ENCODE measurements at places on chromosomes 7 and 10. TPM values are rescaled to one million over a fixed set of nuclear protein-coding genes. Genes with fewer than 3 reads are reported as not detected.

Gene ZNF479
- total RNA-seq: not detected

Gene ZNF3
- total RNA-seq: 28.2 TPM

Gene RPS24
- total RNA-seq: 3,510 TPM

Gene CDC14C
- total RNA-seq: not detected

Gene CPN1
- 8.6 TPM for total RNA-seq

Gene MMD2
- total RNA-seq: not detected

Gene ACHE
- not detected for total RNA-seq

Gene FFAR4
- total RNA-seq: 0.08 TPM

Gene GHRHR
- total RNA-seq: not detected

Gene GSTO1
- 139 TPM for total RNA-seq

Data from A375 (cell line).